ENCODE measurements at places on chromosomes 6 and 20.

DNA sequence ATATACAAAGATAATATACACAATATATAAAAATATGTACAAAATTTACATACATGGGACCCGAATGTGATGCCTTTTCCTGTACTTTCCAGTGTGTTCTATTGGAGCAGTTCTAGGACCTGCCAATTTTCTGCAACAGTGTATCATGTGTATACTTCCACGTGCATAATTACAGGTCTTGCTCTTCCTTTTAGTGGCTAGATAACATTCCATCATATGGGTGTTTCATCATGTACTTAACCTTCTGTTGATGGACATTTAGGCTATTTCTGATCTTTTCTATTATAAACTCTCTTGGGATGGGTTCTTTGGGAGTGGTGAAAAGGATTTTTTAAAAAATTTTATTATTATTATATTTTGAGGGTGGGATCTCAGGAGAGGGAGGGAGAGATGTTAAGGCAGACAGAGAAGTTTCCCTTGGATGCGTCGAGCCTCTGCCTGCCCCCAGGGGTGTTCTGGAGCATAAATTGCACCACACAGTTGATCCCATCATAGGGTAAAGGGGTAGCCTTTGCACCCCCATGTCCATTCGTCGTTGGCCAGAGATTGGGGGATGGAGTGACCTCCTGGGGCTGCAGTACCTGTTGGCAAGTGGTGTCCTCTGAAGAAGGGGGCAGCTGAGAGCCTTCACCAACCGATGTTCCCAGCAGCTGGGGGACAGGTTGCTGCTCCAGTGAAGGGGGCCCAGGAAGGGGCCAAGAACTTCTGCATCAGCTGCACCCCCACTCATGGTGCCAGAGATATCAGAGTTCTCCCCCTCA, 110.3 kb downstream of the TOX2 start:
- DNase-seq = no peak

DNA sequence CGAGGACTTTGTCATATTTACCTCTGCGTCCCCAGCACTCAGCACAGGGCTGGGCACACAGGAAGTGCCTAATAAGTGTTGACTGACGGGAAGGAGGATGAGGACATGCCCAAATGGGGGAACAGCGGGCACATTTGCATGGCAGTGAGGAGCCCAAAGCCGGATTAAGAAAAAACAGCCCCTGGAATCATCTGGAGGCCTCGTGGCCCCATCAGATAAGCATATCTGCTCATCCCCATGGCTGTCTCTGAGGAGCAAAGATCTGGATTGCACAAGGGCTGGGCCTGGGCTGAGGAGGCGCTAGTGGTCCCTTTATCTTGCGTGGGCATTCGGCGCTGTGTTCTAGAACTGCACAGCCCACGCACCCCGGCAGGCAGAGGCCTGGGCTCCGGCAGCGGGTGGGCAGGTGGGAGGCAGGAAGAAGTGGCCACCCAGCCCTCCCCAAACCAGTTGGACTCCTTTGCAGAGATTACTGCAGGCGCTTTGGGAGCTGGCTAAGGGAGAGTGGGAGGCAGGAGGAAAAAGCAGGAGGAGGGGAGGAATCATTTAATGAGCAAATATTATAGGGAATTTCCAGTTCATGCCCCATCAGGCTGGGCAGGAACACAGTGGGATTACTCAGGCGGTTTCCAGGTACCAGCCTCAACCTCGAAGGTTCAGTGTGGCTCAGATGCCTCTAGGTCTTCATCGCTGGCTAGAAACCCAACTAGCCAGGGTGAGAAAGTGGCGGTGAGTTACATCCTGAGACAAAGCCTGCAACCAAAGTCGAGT, 108.1 kb downstream of the CEBPB start:
- DNase-seq = no peak

DNA sequence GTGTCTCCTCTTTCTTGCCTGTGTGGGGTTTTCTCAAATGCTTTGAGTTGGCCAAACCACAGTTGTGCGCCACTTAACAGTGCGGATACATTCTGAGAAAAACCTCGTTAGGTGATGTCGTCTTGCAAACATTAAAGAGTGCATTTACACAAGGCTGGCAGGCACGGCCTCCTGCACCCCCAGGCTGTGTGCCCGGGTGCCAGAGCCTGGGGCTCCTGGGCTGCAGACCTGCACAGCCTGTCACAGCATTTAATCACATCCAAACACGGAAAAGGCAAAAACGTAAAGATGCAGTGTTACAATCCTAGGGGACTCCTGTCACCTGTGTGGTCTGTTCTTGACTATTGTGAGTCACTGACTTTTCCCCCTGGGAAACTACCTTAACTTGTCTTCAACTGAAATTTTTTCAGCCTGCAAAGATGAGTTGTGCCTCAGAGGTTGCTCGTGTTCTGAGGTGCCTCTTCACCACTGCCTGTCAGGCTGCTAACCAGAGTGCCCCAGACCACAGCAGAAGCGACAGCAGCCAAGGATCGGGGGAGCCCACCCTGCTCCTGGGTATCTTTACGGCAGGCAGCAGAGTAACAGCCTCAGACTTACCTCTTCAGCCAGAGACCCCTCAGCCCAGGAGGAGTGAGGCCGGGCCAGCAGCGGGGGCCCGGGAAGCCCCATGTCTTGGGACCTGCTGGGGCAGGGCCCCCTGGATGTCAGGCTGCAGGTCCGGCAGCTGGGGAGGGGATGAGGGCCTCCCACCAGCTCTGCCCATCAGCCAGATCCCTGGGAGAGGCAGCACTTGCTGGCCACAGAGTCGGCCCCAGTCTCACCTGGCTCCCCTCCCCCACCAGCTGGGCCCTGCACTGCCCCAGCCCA, 683 bp upstream of the C20orf204 start:
- DNase-seq = no peak

- no peak for DNase-seq
These were observed 1.4 kb upstream of the DAAM2 start for GRCh38 chr6:39790772-39791171.

- no peak for DNase-seq
These were observed 114.5 kb downstream of the FYN start for GRCh38 chr6:111758608-111759329.

DNA sequence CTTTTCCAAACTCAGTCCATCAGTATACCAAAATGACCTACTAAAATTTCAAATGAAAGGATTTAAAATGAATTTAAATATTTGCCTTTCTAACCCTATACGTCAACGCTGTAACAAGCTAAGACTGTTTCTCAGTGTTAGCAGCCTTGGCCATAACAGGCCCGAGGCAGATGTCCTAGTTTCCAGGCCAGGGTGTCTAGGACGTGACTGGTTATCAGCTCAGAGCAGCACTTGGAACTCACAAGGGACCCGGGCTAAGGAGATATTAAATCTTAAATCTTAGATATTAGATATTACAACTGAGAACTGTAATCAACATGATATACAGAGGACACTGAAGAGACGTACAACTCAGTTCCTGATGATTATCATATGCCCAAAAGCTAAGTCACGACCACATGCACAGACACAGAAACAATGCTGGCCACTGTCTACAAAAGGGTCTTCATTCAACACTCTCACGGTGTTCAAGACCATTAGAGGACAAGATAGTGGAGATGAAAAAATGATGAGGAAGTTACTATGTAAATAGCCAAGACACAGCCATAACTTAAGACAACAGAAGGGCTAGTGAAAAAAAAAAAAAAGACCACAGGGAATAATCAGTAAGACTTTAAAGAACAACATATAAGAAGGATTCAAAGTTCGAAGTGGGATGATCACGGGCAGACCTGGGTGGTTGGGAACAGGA, at the start of gene CLDN20:
TSS of gene CLDN20 (plus strand) at position 641 of the 691 bp plus-strand sequence. CDS start 11,707 bp downstream, outside the sequence.
- DNase-seq = no peak

DNA sequence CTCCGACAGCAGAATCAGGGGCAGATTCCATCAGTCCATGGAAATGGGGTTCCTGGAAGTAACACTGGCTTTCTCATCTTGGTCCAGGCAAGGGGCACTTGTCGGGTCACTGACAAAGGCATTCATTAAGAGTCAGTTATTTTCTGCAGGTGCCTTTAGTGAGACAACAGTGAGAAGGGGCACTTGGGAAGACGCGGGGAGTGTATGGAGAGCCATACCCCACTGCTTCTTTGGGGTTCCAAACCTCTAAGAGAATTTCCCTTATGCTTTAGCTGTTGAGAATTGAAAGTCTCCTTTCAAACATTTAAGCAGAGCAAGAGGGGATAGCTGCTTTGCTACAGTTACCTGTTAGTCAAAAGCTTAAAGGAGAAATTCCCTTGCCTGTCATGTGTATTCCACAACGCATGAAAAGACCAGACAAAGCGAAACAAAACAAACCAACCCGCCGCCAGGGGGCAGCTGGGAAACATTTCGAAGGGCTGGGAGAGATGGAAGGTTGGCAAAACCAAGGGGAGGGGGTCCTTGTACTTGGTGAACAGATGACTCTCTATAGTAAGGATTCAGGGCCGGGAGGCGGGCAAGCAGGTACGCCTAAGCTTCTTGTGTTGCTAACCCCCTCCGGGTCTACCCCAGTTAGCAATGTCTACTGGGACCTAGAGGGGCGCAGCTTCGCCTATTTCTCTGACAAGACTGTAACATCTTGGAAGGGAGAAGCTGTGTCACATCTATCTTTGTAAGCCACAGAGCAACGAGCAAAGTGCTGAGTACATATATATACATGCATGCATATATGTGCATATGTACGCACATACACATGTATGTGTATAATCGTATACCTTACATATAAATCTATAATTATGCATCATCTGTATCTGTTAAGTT, 474.9 kb upstream of the AGPAT4 start:
- no peak for DNase-seq

GRCh38 chr6:169445661-169446581, 192.3 kb upstream of the THBS2 start:
- peak; percentile 44 for DNase-seq

DNA sequence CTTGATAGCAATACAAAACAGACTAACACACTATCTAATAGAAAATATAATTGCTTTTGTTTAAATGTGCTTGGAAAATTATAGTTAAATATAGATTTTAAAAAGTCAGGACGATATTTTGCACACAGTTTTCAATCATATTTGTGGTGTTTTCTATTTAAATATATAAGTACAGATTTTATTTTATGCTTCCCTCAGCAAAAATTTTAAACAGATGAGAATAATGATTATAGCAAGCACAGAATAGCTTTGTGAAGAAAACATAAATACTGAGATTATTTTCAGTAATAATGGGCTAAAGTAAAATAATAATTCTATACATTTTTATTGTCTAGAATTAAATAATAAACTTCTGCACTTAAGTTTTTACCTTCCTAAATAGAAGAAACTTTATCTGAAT, 809.4 kb downstream of the PHF3 start:
- DNase-seq = no peak

- DNase-seq = no peak
These were observed 6.3 kb downstream of the MICAL1 start for GRCh38 chr6:109449064-109449794.

- DNase-seq = no peak
These were observed 63.5 kb upstream of the E2F3 start for GRCh38 chr6:20338156-20338555.

- no peak for DNase-seq
These were observed 53.5 kb downstream of the RCAN2 start for GRCh38 chr6:46437671-46438221.

DNA sequence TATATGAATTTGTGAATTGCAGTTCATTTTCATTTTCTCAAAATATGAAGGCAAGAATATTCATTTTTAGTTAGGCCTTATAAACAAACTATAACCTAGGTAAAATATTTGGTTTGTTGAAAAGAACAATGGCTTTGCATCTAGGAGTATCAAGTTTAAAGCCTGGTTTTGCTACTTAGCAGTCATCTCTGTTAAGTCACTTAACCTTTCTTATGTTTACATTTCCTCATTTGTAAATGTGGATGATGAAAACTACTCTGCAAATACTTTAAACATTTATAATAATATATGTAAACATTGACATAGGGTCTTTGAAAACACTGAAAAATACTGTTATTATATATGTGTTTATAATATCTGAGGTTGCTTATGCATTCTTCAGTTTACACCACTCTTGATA, 135.5 kb downstream of the CENPW start:
- DNase-seq = no peak

DNA sequence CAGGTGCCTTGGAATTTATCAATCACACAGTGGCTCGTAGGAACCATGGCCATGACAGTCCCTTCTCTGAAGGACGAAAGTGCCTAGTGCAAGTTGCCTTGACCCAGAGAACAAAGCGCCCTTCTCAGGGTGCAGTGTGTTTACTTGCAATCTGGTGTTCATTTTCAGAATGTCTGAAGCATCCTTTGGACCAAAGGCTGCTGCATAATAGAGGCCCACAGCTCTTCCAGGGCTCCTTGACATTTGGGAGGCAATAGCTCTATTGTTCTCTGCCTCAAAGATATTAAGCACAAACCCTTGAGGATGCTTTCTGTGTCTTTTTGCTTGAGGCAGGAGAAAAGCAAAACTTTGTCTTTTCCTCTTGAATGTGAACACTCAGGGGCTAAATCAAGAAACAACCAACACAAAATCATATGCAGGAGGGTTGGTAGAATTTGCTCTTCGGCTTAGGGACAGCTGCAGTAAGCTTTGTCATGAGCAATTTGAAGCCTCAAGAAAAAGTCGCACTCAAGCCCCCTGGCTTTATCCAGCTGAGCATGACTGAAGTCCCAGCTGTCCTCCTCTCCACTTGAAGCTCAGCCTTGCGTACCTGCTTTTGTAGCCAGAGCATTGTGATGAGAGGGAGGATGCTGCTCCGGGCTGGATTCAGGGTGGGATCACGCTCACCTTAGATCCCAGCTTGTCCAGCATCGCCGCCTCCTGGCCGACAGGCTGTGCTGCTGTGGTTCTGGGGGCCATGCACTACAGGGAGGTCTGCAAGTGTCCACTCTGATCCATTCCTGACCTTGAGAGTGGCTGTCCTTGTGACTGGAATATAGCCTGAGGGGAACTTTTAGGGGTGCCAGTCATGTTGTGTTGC, 495.4 kb downstream of the CDH26 start:
- DNase-seq = no peak

GRCh38 chr6:50905297-50905696, 86.6 kb downstream of the TFAP2B start:
- no peak for DNase-seq

DNA sequence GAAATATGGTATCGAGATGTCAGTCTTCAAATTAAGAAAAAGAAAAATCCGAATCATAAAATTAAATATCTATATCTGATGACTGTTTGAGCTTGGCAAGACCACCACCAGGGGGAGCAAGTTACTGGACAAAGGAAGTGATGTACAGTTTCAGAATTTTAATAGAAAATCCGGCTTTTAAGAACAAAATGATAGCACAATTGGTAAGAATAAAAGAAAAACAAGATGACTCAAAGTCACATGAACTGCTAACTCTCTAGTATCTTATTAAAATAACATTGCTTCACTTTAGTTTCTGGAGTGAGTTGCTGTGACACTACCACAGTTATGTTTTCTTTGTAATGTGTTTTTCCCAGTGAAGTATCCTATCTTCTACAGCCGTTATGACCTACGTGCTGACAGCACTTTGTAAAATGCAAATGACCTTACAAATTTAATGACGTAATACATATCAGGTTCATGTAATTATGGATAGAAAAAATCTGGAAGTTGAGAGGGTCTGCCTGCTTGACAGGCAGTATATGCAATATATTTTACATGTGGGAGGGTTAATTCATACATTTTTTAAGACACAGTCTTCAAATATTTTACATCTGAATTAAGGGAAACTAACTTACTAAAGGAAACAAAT, 405.3 kb upstream of the HS3ST5 start:
- DNase-seq = no peak
